Fibroblast of skin of back (primary cell): ENCODE measurements at places on chromosomes 6 and 20.

GRCh38 chr6:157223021-157223430 is 100.3 kb downstream of the TMEM242 start:
- peak; percentile 25 for DNase-seq

DNA sequence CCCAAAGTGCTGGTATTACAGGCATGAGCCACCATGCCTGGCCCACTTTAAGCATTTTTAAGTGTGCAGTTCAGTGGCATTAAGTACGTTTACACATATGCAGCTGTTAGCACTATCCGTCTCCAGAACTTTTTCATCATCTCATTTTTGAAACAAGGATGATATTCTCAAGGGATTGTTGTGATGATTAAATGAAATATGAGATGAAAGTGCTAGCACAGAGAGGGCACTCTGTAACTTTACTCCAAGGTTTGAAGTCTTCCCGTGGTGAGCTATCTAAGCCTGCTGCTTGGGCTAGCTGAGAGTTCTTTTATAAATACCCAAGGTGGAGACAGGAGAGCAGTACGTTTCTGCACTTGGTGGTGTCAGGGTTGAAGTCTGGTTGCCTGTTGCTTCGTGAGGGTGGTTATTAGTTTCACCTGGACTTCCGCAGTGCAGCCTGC is 6.6 kb downstream of the TM9SF4 start:
- DNase-seq, result peak; percentile 12

DNA sequence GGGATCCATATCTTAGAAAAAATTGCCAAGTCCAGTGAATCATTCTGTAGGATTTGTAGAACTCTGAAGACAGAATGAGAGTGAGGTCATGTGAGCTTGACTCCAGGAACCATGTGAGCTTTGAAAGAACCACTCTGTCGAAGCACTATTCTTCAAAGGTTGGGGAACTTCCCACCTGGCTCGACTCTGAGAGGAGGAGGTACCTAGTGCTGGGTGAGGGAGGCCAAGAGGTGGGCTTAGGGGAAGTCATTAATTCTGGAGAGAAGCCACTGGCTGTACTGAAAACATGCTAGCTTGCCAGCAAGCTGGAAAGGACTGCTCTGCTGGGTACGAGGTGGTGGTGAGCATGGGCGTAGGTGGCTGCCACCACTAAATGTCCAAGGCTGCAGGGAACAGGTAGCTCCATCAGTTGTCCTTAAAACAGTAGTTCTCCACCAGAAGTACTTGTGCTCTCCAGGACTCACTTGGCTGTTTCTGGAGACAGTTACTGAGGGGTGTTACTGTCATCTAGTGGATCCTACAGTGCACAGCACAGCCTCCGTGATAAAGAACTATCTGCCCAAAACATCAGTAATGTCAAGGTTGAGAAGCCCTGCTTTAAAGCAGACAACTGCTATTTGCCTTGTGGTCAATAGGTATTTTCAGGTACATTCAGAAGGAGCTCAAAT is 34.7 kb upstream of the SYNJ2 start:
- DNase-seq, result no peak

GRCh38 chr6:142331075-142331551 is 29.3 kb downstream of the ADGRG6 start:
- peak; percentile 27 for DNase-seq

DNA sequence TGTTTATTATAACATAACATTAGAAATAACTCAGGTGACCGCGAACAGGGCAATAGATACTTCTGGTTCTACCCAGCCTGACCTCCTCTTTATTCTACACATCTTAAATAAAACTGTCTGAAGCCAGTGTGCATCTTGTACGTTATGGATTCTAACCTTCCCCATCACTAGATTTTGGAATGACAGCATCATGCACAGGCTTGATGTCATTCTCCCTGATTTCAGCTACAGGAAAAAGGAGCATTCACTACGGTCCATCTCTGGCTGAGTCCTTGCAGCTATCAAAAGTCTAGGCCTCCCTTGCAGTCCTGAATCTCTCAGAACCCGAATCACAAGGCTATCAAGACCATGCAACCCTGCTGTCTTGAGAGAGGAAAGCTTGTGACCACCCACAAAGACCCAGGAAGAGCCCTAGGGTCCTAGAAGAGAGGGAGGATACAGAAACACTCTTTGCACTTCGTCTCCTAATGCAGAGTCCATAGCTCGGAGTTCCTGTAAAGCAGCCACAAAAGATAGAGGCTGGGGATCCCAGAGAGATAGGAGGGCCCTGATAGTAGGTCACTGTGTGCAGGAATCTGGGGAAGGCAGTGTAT is 845 bp downstream of the HLA-DPA1 start:
- DNase-seq, result no peak

DNA sequence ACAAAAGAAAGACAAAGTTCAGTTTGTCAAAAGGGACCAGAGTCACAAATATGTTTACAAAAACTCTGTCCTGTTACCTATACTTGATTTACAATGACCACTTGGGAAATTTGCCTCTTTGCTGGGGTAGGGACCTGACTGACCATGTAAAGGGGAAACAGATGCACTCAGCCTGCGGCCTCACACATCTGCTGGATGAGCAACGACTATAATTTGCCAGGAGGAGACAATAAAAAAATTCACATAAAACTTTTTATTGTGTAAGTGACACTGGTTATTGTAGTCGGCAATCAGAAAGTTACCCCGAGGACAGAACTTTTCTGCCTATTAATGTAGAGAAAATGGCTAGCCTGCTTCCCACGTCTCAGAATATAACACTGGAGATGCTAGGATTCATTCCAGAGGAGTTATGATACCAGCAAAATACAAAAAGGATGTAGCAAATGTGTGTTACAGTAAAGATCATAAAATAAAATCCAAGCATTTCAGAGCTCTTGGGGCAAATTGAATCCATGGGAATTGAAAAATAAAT is 415.4 kb upstream of the SPTLC3 start:
- DNase-seq, result no peak

GRCh38 chr6:118485601-118486550 is 62.2 kb upstream of the PLN start:
- peak; percentile 11 for DNase-seq

DNA sequence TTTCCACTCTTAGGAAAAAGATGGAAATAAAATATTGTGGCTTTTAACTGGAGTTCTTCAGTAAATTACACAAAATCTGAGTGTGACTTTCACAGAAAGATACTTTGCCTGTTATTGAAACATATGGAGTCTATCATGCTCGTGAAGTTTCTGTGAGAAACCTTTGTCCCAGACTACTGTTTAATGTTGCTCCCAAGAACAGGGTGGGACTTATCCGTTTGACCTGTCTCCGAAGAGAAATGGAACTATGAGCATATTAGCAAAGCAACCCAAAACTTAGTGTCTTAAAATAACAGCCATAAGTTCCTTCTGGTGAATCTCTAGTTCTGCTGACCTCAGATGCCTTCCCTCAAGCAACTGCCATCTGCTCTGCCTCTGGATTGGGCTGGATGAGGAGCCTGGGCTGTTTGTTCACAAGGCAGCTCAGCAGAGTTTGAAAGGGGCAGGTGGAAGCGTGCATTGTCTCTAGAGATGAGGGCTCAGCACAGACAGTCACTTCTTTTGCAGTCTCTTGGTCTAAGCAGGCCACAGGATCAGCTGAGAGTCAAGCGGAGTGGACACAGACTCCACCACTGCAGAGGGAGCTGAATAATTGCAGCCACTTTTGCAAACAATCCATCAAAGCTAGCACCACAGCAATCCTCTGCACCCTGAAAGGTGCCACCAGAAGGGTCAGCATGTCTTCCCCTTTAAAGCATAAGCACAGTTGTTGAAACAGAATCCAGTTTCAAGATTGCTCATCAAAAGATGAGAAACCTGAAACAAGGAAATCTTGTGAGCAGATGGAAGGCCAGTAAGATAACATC is 52.8 kb downstream of the MYB start:
- no peak for DNase-seq
